ENCODE measurements at places on chromosomes 7 and 10. TPM values are rescaled to one million over a fixed set of nuclear protein-coding genes. Genes with fewer than 3 reads are reported as not detected.

- no peak overlapping the region for H3K4me3 ChIP-seq
- no peak for DNase-seq
- no peak overlapping the region for H3K27ac ChIP-seq
- no peaks in the 10 kb centered on the region for H3K27me3 ChIP-seq
- H3K4me1 ChIP-seq: 0 out of 2 replicates have a peak, but pooled peaks cover 5% of the 10 kb centered on the region
These were observed 162.5 kb downstream of the REEP3 start for GRCh38 chr10:63683686-63684085.

GRCh38 chr7:95593343-95593742 lies 3.0 kb downstream of the PDK4 start:
- peaks cover 8% of the 10 kb centered on the region for H3K4me1 ChIP-seq
- H3K4me3 ChIP-seq: no peak overlapping the region
- no peak overlapping the region for H3K27ac ChIP-seq
- H3K27me3 ChIP-seq: no peaks in the 10 kb centered on the region
- no peak for DNase-seq
- H3K36me3 ChIP-seq: no peaks in the 10 kb centered on the region

DNA sequence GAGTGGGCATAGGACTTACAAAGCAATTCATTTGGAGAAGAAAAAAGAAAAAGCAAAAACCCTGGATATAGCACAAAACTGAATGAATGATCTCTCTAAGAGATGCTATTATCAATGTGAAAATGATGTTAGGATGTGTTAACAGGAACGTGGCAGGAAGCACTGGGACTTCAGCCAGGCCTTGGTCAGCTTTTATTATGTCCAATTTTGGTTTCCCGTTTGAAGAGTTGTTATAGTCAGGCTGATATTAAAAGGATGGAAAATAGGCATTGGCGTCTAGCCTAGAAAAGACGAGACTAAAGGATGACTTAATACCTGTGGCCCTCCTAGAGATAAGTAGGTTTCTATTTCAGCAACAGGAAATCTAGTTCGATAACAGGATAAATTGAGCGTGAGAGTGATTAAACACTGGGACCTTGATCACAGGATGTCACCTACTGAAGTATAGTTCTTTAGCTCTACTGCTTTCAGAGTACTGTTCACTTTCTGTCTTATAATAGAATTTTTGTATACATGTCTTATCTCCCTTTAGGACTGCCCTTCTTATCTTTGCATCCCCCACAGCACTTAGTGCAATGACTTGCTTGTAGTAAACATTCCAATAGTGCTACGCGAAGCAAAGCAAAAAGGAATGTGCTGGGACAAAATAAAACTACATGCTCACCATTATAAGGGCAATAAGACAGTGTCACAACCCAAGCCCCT lies 99.8 kb upstream of the AGBL3 start:
- H3K27me3 ChIP-seq: no peaks in the 10 kb centered on the region
- peak; percentile 62 for DNase-seq
- no peaks in the 10 kb centered on the region for H3K36me3 ChIP-seq
- H3K4me3 ChIP-seq: no peak overlapping the region

The NUTM2D gene
- not detected for total RNA-seq

GRCh38 chr10:14880229-14880628 lies 1.6 kb downstream of the SUV39H2 start:
- H3K27me3 ChIP-seq: no peaks in the 10 kb centered on the region
- peak; percentile 18 for DNase-seq
- peaks cover 15% of the 10 kb centered on the region for H3K4me1 ChIP-seq
- peak overlapping the region; percentile 86 for H3K4me3 ChIP-seq
- H3K36me3 ChIP-seq: no peaks in the 10 kb centered on the region
- no peak overlapping the region for H3K27ac ChIP-seq

The INMT gene
- not detected for total RNA-seq

DNA sequence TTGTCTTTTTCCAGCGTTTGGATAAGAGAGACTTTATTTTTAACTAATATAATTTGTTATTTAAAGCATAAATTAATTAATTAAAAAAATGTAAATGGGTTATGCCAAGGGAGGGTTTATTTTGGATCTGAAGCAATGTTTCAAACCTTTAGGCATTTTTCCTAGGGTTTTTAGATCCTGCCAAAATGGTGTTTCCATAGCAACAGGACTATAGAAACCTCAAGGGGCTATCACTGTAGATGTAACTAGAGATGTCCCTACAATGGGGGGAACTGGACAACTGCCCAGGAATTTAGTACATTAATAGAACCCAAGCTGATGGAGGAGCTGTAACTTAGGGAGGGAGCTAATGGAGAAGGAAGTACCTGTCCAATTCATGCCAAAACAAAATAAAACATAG lies 57.3 kb downstream of the SLC39A12 start:
- H3K36me3 ChIP-seq: no peaks in the 10 kb centered on the region
- no peak overlapping the region for H3K27ac ChIP-seq
- peaks cover 13% of the 10 kb centered on the region for H3K4me1 ChIP-seq
- H3K27me3 ChIP-seq: no peaks in the 10 kb centered on the region

GRCh38 chr7:150852371-150852905 lies at the start of gene AOC1:
Gene AOC1, plus strand, starts transcription at chr7:150852517. Its CDS starts 3,954 bp downstream, at chr7:150856471.
- peaks cover 70% of the 10 kb centered on the region for H3K27me3 ChIP-seq
- no peak for DNase-seq
- no peak within 1 kb of the TSS for H3K4me3 ChIP-seq
- H3K36me3 ChIP-seq: no peaks in the 10 kb centered on the region
- no peak within 1 kb of the TSS for H3K27ac ChIP-seq
- no peaks in the 10 kb centered on the region for H3K4me1 ChIP-seq

GRCh38 chr7:140348161-140348849 lies 50.0 kb downstream of the SLC37A3 start:
- no peak overlapping the region for H3K27ac ChIP-seq
- H3K27me3 ChIP-seq: no peaks in the 10 kb centered on the region
- H3K36me3 ChIP-seq: peaks cover 6% of the 10 kb centered on the region
- no peaks in the 10 kb centered on the region for H3K4me1 ChIP-seq
- no peak overlapping the region for H3K4me3 ChIP-seq

GRCh38 chr7:51230324-51230625 lies 86.3 kb downstream of the COBL start:
- no peak for DNase-seq
- no peak overlapping the region for H3K4me3 ChIP-seq
- H3K36me3 ChIP-seq: no peaks in the 10 kb centered on the region

DNA sequence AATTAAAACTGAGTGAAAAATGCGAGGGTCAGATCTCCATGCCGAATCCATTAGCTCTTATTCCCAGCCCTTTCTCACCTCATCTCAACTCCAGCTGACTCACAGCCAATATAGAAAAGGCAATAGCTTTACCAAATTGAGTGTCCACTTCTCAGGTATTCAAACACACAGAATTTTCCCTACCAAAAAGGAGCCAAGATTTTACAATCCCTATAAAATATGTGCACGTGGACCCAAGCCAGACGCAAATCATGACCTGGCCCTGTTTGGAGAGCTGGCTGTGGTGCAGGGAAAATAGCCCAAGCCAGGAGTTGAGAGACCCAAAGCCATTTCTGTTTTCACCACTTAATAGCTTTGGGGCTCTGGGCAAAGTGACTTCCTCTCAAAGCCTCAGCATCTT lies 379.7 kb upstream of the AUTS2 start:
- no peaks in the 10 kb centered on the region for H3K36me3 ChIP-seq
- H3K4me1 ChIP-seq: no peaks in the 10 kb centered on the region
- no peak for DNase-seq
- H3K27me3 ChIP-seq: no peaks in the 10 kb centered on the region

- no peak overlapping the region for H3K4me3 ChIP-seq
- H3K4me1 ChIP-seq: no peaks in the 10 kb centered on the region
- no peak for DNase-seq
- H3K36me3 ChIP-seq: no peaks in the 10 kb centered on the region
- H3K27me3 ChIP-seq: no peaks in the 10 kb centered on the region
These were observed 109.5 kb upstream of the HABP2 start for GRCh38 chr10:113443141-113443925.

DNA sequence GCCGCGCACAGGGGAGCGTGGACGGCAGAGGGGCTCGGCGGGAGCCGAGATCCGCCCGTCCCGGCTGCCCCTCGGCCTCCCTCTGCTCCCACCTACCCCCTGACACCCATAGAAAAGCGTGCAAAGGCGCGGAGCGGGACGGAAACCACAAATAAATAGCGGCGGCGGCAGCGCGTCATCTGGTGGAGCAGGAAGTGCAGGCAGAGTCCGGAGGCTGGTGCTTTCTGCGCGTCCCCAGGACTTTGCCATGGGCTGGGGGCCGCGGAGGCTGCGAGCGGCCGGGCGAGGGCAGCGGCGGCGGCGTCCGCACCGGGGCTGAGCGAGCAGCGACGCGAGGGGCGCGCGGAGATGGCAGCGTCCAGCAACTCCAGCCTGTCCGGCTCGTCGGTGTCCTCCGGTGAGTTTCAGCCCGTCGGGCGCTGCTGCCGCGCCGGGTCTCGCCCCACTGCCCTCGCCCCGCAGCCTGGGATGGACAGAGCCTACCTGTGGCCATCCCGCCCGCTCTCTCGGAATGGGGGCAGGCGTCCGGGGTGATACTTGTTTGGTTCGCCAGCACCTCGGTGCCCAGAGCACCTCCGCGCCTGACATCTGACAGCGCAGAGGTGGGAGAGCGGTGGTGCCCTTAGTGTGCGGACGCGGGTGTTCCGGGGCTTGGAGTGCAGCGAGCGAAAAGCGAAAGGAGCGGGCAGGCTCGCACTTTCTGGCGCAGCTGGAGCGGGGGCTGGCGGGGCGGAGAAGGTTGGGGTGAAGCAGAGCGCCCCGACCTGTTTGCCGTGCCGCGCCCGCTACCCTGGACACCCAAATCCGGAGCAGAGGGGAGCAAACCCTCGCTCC lies at the start of gene CHN2:
Gene CHN2, plus strand, starts transcription at position 182 of the 834 bp plus-strand sequence.
- no peaks in the 10 kb centered on the region for H3K36me3 ChIP-seq
- H3K27me3 ChIP-seq: no peaks in the 10 kb centered on the region
- H3K27ac ChIP-seq: no peak within 1 kb of the TSS

The NODAL gene
- total RNA-seq: not detected

- H3K4me3 ChIP-seq: no peak overlapping the region
- DNase-seq: no peak
- no peaks in the 10 kb centered on the region for H3K4me1 ChIP-seq
- H3K36me3 ChIP-seq: peaks cover 19% of the 10 kb centered on the region
- H3K27me3 ChIP-seq: no peaks in the 10 kb centered on the region
- no peak overlapping the region for H3K27ac ChIP-seq
These were observed 54.4 kb downstream of the ESYT2 start for GRCh38 chr7:158774952-158775351.

The ADGRA1 gene
- total RNA-seq: not detected

- H3K4me3 ChIP-seq: no peak overlapping the region
- no peak overlapping the region for H3K27ac ChIP-seq
- peaks cover 14% of the 10 kb centered on the region for H3K4me1 ChIP-seq
- peak; percentile 74 for DNase-seq
These were observed 109.6 kb downstream of the GPR37 start for GRCh38 chr7:124655990-124656389.

- no peaks in the 10 kb centered on the region for H3K36me3 ChIP-seq
- H3K4me1 ChIP-seq: peaks cover 9% of the 10 kb centered on the region
These were observed 48.1 kb upstream of the GLCCI1 start for GRCh38 chr7:7920481-7920880.

DNA sequence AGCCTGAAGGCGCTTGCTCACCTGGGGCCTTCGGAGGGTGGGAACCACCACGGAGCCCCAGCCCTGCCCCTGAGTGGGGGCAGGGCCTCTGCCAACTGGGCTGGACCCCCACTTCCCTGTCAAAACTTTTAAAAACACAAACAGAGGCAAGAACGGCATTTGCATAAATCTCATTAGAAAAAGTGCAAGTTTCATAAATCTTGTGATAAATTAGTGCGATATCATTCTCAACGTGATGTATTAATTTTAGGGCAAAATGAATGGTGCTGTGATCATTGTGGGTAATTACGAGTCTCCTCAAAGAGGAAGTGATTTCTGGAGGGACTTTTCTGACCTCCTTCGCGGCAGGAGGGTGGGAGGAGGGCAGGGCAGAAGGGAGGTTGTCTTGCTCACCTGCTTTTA lies 98.3 kb downstream of the CDH23 start:
- no peak overlapping the region for H3K27ac ChIP-seq
- H3K4me1 ChIP-seq: no peaks in the 10 kb centered on the region
- no peak overlapping the region for H3K4me3 ChIP-seq
- peaks cover 21% of the 10 kb centered on the region for H3K27me3 ChIP-seq
- no peak for DNase-seq

GRCh38 chr7:45089341-45089891 lies 647 bp upstream of the NACAD start:
- peak; percentile 37 for DNase-seq
- H3K27me3 ChIP-seq: no peaks in the 10 kb centered on the region
- no peaks in the 10 kb centered on the region for H3K36me3 ChIP-seq
- no peak overlapping the region for H3K4me3 ChIP-seq

GRCh38 chr7:156423876-156424275 lies 216.7 kb upstream of the RNF32 start:
- H3K36me3 ChIP-seq: no peaks in the 10 kb centered on the region
- H3K4me3 ChIP-seq: no peak overlapping the region
- no peaks in the 10 kb centered on the region for H3K4me1 ChIP-seq
- no peak overlapping the region for H3K27ac ChIP-seq
- peaks cover 13% of the 10 kb centered on the region for H3K27me3 ChIP-seq

DNA sequence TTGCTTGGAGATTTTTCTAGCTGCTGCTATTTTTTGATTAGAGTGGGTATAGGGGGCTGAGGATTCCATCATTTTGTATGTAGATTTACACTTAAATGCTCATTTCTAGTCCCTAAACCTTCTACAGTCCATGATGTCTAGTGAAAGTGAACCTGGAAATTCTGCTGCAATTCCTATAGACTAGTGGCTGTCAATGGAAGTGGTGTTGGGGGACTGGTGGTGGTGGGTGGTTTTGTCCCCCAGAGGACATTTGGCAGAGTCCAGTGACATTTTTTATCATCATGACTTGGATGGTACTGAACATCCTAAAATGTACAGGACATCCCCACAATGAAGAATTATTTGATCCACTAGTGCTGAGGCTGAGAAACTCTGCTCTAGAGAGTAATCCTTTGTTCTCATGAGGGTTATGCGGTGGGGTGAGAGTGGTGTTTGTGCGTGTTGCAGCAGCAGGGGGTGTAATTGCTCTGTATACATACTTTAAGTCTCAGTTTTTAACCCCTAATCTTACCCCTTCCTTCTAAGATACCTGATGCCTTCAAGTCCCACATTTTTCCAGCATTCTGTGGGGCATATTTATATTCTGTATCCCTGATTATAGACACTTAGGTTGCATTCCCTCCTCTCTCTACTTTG lies 35.0 kb downstream of the KIF11 start:
- DNase-seq: no peak
- no peaks in the 10 kb centered on the region for H3K4me1 ChIP-seq
- no peaks in the 10 kb centered on the region for H3K27me3 ChIP-seq
- H3K27ac ChIP-seq: no peak overlapping the region

DNA sequence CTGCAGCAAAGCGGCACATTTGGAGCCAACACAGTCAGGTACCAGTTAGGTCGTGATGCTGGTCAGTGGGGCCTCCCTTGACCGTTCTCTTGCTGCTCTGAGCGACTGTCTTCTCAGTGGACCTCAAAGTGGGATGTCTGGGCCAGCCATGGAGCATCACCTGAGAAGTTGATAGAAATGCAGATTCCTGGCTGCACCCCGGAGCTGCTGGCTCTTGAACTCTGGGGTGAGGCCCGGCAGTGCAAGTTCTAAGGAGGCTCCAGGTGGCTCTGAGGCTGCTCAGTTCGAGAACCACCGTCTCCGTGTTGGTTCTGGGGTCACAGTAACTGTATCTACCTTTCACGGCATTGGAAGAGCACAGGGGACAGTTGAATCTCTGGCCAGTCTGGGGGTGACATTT lies 147.5 kb downstream of the WDR37 start:
- H3K27ac ChIP-seq: no peak overlapping the region
- H3K27me3 ChIP-seq: peaks cover 6% of the 10 kb centered on the region
- no peak for DNase-seq
- no peak overlapping the region for H3K4me3 ChIP-seq
- no peaks in the 10 kb centered on the region for H3K36me3 ChIP-seq

The PRKG1 gene
- total RNA-seq: 6.3 TPM

- no peaks in the 10 kb centered on the region for H3K27me3 ChIP-seq
- H3K4me1 ChIP-seq: no peaks in the 10 kb centered on the region
- no peaks in the 10 kb centered on the region for H3K36me3 ChIP-seq
- no peak overlapping the region for H3K4me3 ChIP-seq
These were observed 33.2 kb upstream of the MKRN1 start for GRCh38 chr7:140512317-140513000.

The NEBL gene
- 14.7 TPM for total RNA-seq
